Left ventricle myocardium superior (tissue), 1 donor: ENCODE measurements at places on chromosomes 2 and 18. TPM values are rescaled to one million over a fixed set of nuclear protein-coding genes. Genes with fewer than 3 reads are reported as not detected.

The SIX3 gene
- not detected for total RNA-seq

DNA sequence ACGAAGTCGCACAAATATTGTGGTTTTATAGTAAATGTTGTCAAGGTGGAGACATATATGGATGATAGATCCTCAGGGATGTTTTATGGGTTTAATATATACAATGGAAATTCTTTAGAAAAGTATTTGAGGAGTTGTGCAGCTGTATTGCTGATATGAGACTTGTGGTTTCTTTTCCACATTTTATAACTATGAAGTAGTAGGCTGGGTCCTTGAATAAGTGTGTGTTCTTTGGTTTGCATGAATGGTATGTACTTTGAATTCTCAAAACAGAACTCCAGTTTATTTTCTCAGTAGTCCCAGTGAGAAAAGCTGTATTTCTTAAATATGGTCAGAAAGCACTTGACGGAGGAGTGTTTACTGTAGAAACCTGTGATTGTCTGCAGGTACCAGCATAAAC lies 42.4 kb downstream of the PLCL1 start:
- no peak for DNase-seq

The CHRND gene
- not detected for total RNA-seq

The IGFBP5 gene
- 156 TPM for total RNA-seq

DNA sequence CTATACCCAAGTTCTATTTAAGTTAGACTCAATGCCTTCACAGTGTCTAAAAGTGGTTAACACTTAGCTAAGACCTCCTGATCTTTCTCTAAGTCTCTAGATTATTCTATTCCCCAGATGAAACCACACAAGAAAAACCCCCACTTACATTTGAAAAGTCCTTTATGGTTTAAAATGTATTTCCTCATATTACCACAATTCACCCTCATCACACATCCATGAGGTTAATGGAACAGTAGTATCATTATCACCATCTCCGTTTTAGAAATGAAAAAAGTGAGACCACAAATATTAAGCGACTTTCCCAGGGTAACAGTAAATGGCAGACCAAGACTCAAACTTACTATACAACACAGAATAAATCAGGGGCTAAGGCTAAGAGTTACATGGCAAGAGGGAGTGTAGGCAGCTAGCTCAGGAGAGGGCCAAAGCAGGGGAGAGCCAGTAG lies 28.6 kb downstream of the EPG5 start:
- no peak for DNase-seq

The SLC23A3 gene
- 0.37 TPM for total RNA-seq

- DNase-seq: no peak
These were observed 98.7 kb upstream of the THOC1 start for GRCh38 chr18:366466-367061.

GRCh38 chr2:194698012-194698411 lies 959.0 kb upstream of the SLC39A10 start:
- DNase-seq: no peak

GRCh38 chr2:182031956-182032355 lies 46.3 kb downstream of the PPP1R1C start:
- DNase-seq: no peak

DNA sequence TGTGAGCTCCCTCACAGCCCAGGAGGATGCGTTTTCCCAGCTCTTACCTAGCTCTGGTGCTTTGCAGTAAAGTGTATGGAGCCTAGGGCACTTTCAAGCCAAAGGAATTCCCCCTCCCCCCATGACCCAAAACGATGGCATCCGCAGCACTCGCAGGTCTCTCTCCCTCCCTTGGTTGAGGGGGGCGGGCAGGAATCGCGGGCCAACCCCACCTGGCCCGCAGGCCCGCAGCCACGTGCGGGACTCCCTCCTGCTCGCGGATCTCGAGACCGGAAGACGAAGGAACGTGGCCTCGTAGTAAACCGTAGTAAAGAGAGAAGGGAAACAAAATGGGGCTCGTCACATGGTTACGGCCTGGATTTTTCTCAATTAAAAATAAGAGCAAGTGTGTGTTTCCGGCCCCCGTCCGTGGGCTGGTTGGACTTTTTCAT lies 8.5 kb downstream of the IRS1 start:
- DNase-seq: peak; percentile 53

GRCh38 chr2:232525199-232525598 lies 761 bp upstream of the CHRND start:
- no peak for DNase-seq

DNA sequence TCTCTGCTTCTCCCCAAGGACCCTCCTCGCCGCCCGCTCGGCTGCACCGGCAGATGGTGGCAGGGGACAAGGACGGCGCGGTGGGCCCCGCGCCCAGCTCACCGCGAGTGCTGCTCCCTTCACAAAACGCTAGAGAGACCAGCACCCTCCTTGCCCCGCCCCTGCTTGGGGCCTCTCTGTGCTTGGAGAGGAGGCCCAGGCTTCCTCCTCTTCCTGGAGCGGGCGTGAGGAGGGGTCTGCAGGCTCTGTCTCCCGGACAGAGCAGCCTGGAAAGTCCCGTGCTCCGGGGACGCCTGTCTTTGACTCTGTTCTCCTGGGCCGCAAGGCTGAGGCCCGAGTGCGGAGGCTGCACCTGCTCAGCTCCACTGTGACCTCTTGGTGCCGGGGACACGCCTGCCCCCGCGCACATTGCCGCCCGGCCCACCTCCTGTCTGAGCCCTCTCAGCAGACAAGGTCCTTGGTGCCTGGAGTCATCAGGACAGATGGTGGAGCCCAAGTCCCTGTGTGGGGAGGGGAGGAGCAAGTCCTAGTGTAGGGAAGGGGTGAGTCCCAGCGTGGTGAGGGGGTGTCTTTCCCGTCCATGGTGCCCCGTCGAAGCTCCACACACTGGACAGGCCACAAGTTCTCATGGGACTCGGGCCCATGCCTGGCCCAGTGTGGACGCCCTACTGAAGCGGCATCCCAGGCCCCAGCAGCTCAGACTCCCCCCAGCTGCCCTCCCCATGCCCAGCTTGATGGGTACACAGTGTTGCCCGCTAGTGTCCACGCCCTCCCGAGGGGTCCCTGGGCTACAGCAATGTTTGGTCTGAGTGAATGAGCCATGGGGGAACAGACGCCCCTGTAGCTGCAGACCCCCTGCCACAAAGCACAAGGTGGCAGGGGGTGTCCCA lies 33.8 kb downstream of the RTP5 start:
- peak; percentile 22 for DNase-seq

DNA sequence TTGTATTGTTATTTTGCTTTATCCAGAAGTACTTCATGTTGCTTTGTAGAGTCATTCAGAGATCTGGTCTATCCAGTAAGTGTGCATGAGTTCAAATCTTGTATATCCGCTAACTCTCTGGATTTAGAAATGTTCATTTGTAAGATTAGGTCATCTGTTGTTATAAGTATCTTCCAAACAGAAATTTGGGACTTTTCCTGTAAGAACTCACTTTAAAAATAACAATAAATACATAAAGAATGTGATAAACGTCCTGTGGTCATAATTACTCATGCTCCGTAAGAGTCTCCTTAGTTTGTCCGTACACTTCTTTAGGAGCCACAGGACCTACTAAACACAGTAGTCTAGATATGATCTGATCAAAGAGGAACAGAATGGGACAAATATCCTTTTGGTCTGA lies 699.9 kb upstream of the SLC8A1 start:
- no peak for DNase-seq

- no peak for DNase-seq
These were observed 118.0 kb upstream of the STPG4 start for GRCh38 chr2:47272905-47273758.

The CCDC141 gene
- total RNA-seq: 139 TPM

DNA sequence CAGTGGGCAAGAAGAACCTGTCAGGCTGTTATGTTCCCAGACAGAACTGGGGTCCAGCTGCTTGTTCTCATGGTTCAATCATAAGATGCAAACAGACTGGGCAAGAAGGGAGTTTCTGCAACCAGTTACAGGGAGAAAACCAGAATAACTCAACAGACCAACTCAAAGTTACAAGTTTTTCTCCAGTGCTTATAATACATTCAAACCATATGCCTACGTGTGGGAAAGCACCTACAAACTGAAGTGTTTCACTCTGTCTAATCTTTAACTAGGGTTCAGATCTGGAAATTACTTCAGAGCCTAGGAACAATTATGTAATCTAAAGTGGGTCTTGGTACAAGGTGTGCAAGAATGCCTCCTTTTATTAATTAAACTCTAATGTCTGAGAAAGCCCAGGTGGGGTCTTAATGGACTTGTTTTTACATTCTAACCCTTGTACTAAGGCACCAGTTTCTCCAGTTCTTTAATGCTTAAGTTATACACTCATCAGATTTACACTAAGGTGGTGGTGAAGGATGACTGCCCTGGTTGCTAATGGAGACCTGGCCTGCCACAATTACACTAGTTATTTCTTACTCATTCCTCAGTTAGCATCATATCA lies 951.9 kb downstream of the TSN start:
- DNase-seq: no peak

The MREG gene
- 0.84 TPM for total RNA-seq

- no peak for DNase-seq
These were observed 41.1 kb downstream of the MRPS9 start for GRCh38 chr2:105078906-105079495.

DNA sequence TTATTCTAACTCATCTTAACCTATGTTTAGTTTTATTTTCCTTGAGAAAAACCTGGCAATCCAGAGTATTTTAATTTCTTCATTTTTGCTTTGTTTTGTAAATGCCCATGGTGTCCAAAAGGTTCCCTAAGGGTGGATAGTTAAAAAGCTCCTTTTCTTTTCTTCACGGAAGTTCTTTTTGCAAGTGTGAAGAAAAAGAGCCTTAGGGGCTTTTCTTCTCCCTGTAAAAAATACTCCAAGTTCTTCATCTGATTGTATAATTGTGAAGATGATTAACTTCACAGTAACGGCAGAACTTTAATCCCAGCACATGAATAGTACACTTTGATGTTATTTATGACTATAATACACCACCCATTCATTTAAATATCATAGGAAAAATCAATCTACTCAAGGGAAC lies 530.2 kb upstream of the LINC00305 start:
- DNase-seq: no peak

The FOXD4L1 gene
- total RNA-seq: not detected
